Brain pericyte (primary cell): ENCODE measurements at places on chromosomes 4 and X.

DNA sequence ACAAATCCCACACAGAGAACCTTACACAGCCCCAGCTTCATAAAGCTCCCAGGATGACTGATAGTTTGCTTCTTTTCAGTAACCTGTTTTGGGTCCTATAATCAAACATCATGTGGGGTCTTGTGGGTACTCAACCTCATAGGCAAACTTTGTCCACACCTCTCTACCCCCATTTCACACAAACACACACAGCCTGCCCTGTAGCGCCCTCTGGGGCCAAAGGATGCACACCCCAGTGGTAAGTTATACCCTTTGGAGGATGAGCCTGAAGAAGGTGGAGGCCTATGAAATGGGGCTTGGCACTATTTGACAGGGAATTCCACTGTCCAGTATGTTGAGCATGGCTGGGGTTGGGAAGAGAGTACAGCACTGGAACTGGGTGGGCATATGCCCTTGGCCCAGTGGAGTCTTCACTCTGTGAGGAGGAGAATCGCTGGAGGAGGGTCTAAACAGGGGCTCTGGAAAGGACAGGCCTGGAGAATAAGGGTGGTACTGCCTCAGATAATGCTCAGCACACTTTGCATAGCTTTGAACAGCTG, 30.5 kb upstream of the COL25A1 start:
- DNase-seq, result no peak

- DNase-seq, result no peak
These were observed 235.9 kb downstream of the OR13H1 start for GRCh38 chrX:131779741-131780140.

DNA sequence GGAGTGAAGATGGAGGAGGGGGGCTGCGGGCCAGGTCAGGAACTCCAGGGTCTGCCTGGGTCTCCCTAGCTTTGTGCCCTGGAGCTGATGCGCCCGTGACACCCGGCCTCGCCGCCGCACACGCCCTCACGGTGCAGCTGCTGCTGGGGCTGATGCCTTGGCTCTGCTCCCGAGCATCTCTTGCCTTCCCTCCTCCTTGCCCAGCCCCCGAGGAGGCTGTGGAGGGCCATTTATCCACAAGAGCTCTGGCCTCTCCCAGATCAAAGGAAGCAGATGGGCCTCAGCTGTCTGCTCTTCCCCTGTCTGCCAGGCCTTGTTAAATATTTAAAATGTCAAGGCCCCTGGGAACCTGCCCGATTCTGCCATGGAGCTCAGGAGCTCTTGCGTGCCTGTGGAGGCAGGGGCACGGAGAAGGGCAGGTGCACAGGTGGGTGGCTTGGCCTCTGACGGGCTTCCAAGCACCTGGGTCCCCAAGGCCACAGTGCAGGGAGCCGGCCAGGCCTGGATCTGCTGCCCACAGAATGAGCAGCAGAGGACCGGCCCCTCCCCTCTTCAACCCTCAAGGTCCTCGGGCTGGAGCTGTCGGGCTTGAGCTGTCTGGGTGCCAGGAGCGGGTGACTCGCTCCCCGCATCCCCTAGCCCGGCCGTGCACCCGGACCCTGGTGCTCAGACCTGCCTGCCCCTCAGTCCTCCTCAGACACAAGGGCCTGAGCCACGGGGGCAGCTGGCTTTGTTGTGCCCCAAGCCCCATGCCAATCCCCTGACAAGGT, 20.3 kb downstream of the ATP2B3 start:
- DNase-seq, result no peak

DNA sequence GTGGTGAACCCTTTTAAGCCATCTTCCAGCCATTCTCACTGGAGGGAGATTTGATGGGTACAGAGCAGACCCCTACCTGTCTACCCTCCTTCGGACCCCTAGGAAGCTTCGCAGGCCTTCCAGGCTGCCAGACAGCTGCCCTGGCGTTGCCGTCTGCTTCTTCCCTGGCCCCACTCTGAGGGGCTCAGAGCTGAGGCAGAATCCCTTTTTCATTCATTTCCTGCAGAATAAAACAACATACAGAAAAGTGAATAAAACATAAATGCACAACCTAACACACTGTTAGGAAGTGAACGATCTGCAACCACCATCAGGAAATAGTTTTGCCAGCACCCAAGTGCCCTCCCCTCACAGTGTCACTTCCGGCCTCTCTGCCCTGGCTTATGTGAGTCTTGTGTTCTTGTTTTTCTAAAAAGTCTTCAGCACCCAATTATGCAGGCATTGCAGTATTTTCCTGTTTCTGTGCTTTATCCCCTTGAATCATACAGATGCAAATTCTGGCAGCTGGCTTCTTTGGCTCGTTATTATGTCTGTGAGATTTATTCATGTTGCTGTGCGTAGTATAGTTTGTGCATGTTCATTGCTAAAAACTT, 5.6 kb upstream of the ADD1 start:
- DNase-seq, result no peak

DNA sequence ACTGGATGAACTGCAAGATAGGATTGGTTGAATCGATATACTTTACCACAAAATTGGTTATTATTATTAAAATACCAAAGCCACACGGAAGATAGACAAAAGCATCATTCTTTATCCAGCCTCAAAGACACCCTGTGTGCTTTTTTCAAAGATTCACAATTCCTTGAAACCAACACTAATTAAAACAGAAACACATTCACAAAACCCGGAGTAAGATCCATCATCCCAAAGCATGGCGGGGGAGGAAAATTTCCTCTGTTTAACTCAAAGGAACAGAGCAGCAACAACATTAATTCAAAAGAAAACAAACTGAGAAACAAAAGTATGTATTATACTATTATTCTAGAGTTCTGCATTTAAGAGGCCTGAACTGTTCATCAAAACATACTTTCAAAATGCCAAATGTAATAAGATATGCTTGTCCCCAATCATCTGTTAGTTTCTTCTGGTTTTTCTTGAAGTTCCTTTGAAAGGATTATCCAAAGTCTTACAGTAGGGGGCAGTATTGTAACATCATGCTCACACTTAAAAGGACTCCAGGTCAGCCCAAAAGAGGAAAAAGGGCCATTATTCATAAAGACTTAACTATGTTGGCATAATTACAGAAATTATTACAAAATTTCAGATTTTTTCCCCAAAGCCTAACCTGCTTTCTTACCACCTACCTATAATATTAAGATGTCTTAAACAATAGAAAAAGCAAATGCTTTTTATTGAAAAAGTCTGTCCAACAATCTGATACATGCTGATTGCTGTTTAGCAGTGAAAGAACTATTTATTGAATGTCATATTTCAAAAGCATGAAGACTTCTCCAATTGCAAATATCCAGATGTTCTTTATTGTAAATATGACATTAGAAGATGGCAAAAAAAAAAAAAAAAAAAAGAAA, 168.7 kb downstream of the SCFD2 start:
- DNase-seq, result peak; percentile 65
